ENCODE measurements at places on chromosomes 5 and 9. TPM values are rescaled to one million over a fixed set of nuclear protein-coding genes. Genes with fewer than 3 reads are reported as not detected.

DNA sequence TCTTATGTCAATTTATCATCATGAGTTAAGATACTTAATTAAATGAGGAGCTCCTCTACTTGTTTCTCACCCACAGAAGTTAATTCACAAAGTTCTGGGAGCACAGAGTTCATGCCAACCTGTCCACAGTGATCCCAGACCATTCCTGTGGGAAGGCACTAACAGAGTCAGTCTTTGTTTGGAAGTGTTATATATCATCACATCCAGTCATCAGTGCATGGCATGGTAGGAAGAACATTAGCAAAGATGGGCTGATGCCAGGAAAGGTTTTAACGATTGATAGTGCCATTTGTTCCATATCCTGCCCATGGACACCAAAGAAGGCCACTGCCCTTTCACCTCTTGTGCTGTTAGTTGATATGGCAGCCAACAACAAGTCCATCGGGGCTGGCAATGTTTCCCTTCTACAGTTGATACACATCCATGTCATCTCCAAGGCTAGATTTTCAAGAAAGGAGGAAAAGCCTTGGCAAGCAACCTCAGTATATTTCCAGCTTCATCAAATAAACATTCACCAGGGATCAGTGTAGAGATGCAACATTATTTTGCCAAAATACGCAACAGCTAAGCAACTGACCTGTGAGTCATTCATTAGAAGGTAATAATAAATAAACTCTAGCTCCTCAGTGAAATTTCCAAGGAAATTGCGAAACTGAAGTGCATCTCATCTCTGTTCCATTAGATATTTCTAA is 169.6 kb downstream of the RORB start:
- no peak for DNase-seq

LURAP1L gene
- total RNA-seq: 32.7 TPM

- no peak for DNase-seq
These were observed 77.8 kb upstream of the SPIN1 start for GRCh38 chr9:88310310-88310980.

DNA sequence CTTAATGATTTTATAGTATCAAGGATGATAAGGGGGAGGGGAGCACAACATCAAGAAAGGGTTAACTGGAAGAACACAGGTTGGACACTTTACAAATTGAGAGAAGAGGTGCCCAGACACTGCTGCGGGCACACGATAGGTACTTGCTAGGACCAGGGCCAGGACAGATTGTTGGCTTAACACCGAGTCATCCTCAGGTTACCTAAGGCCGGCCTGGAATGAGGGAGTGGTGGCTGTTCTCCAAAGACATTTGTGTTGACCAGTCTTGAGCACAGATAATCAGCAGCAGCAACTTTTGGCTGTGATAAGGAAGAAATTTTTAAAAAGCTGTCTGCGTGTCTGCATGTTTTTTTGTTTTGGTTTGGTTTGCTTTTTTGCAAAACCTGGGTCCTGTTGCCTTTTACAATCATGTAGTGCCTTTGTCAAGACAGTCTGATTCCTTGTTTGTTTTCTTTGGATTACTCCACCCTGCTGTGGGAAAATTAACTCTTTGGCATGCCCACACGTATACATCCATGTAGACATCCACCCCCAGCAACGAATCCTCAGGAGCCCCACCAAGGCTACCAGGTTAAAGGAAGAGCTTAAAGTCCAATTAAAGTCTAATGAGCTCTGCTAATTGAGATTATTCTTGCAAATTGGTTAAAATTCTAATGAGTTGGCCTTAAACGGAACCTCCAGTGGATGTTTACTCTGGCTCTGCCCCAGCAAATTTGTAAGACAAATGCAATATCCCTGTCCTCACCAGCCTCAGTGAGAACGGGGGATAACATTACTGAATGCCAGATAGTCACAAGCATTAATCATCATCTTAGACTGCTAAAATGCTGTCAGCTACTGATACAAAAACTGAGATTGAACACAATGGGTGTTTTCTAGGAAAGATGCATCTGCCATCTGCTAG is 382.3 kb downstream of the ACTL7B start:
- DNase-seq: no peak

PPP1R26 gene
- total RNA-seq: 27.9 TPM

DNA sequence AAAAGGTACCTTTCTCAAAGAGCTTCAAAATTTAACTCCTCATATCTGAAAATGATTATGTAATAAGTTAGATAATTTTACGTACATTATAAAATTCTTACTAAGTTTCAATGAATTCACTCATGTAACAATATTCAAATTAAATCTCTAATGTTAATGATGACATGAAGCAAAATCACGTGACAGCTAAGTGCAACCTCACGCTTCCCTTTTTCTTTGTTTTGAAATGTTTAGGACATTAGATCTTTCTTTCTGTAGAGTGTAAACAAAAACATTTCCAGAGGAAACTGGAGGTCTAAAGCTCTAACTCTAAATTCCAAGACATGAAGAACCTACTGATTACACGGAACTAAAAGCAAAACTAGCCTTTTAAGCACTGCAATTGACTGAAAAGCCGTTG is 227.3 kb upstream of the TBCA start:
- no peak for DNase-seq

DNA sequence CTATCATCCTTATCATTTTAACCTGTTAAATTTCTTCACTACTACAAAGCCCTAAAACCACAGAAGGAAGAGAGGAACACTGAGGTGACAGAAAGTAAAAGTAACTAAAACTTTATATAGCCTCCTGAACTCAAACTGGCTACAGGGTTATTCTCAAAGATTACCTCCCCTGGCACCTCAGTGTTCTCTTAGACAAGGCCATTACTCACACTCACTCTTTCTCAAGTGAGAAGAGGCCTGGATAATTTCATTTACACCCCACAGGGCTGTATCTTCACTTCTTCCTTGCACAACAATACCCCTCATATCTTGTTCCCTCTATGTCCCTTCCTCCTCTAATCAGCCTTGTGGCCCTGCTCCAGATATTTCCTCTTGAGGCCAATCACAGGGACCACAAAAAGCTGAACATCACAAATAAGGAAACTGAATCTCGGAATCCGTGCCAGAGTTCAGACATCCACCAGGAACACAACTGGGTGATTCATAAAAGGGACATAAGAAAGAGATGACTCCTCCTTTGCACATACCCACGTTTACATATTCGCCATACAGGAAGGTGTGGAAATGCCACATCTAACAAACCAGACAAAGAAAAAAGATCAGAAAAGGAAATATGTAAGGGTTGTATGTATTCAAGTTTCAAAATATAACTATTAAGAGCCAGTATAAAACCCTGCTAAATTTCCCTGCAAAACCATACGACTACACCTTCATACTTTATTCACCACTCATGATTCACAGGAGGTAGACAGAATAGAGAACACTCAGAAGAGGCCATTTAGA is 1.7 kb upstream of the KLHL3 start:
- DNase-seq: no peak

DNA sequence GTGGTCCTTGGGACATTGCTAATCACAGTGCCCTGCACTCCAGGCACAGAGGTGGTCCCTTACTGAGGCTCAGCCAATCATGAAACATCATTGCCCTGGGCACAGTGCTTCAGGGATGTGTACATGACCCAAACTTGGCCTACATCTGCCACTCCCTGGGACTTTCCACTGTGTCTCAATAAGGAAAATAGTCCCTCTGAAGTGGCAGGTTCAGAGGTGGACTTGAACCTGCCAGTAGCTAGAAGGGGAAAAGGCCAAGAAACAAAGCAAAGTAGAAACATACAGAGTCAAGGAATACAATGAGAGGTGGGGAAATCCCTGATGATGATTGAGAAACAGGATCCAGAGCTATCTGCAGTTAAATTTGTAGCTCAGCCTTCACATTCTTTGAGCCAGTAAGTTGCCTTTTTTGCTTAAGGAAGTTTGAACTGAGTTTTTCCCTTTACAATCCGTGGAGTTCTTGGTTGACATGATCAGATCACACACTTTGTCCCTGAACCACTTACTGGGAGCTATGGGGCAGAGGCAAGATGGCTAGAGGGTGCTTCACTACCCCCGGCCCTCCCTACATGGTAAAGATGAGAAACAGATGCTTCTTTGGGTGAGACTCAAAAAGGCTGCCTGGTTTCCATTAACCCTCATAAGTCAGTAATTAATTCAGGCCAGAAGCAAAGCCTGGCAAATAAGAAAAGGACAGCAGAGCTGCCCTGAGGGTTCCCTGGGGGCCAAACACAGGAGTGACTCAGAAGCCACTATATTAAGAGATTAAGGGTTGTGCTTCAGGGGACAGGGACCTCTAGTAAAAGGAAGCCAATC is 57.6 kb downstream of the SH3TC2 start:
- no peak for DNase-seq

DNA sequence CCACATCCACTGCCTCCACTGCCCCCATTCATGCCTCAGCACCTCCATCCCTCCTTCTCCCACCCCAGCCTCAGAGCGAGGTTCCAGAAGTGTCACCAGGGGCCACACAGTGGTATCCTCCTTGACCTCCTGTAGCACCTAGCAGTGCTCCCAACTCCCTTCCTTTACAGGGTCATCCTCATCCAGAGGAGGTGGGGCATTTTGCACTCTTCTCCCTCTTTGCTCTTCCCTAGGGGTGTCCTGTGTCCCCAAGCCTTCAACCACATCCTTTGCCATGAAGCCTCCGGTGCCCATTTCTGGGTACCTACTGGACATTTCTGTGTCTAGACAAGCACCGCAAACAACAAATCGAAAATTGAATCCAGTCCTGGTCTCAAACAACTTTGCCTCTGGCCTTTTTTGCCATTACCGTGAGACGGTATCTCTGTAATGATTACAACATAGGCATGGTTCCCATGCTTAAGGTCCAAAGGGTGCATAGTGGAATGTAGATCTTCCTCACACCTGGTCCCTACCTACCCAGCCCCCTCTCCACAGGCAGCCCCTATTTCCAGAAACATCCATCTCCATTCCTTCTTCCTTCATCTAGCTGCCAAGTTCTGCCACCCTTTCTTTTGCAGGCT is 17.6 kb downstream of the WWC1 start:
- no peak for DNase-seq

DNA sequence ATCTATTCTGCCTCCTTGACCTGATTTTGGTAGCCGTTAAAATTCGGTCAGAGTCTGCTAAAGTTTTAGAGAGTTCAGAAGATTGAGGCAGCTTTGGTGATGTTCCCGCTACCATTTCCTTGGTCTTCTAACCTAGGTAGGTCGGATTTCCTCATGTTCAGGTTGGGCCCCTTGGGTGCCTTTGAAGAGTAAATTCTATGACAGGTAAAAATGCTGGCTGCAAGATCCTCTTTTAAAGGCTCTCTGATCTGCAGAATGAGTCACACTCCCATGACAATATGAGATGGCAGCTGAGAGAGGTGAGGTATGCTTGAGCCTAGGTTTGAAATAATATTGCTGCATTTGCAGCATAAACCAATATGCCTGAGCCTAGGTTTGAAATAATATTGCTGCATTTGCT is 198.9 kb downstream of the TSSK1B start:
- DNase-seq: no peak

SHOC1 gene
- not detected for total RNA-seq
